Activated CD8-positive, alpha-beta memory T cell treated with anti-CD3 and anti-CD28 coated beads for 1 hour (primary cell): ENCODE measurements at places on chromosomes 2 and 18.

GRCh38 chr2:85744741-85745601 is 8.8 kb upstream of the ATOH8 start:
- no peak for DNase-seq

- no peak for DNase-seq
Observed at GRCh38 chr2:56565143-56565542, 381.4 kb downstream of the CCDC85A start.

GRCh38 chr2:127653421-127654083 is 7.6 kb downstream of the GPR17 start:
- DNase-seq, result no peak

GRCh38 chr18:70288851-70289328 is at the start of gene SOCS6:
SOCS6 (plus strand) TSS chr18:70289045; CDS start chr18:70324669, 35,624 bp downstream.
- no peak for DNase-seq

DNA sequence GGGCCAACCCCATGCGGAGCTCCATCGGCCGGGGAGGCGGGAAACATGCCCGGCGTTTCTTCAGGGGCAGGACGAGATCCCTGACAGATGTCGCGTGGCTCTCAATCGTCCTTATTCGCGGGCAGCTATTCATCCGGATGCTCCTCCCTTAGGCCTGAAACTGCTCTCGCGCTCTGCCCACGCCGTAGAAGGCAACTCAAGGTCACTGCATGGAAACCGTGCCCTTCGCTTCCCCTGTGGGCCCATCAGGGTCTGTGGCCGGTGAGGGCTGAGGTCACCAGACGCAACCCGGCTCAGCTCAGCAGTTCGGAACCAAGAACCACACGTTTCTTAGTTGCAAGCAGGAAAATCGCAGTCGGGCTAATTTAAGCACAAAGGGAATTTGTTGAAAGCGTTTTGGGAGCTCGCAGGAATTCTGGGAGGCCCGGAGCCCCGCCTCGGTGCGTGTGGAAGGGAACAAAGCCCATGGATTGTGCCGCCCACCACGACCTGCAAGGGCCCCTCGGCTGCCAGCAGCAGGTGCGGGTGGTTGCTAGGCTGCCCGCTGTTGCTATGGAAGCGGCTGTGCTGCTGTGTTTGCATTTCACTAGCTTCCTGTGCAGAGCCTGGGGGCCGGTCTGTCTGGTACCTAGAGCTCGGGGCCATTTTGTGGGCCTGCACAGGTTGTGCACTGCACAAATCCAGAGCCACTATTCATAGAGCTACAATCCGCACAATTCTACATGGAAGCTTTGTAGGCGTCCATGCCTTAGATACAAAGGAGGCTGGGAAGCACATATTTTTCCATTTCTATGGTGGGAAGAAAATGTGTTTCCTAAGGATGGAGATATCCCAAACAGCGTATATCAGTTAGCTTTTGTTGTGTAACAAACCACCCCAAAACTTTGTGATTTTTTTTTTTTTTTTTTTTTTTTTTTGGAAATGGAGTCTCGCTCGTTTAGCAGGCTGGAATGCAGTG is 6.0 kb upstream of the ALLC start:
- peak; percentile 25 for DNase-seq

DNA sequence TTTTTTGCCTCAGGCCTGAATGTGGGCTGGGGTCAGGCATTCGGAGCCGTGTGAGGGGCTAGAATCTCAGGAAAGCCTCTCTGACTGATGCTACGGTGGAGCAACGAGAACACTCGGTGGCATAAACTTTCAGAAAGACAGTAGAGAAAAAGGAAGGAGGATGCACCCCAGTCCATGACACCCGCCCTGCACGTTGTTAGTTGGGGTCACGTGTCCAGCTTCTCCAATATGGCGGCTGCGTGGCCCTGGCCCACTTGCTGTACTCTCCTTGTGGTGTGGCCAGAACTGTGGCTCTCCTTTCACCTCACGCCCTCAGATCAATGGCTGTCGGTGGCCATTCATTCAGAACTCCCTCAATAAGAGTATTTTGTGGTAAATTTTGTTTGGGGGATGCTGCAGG is 131.2 kb downstream of the KCTD1 start:
- no peak for DNase-seq

- no peak for DNase-seq
Observed at GRCh38 chr18:76445741-76446232, 49.3 kb downstream of the ZNF516 start.

GRCh38 chr2:45852450-45853150 is 201.1 kb downstream of the PRKCE start:
- no peak for DNase-seq

DNA sequence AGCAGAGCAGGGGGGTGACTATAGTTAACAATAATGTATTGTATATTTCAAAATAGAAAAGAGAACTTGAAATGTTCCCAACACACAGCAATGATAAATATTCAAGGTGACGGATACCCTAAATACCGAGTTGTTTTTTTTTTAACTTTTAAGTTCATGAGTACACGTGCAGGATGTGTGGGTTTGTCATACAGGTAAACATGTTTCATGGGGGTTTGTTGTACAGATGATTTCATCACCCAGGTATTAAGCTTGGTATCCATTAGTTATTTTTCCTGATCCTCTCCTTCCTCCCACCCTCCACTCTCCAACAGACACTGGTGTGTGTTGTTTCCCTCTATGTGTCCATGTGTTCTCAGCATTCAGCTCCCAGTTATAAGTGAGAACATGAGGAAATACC is 164.5 kb upstream of the DNMT3A start:
- no peak for DNase-seq

GRCh38 chr18:28153485-28154065 is 23.4 kb downstream of the CDH2 start:
- DNase-seq, result no peak

GRCh38 chr2:148866091-148866490 is 8.9 kb upstream of the KIF5C start:
- no peak for DNase-seq

- DNase-seq, result no peak
Observed at GRCh38 chr2:223041527-223042109, 10.4 kb upstream of the KCNE4 start.

GRCh38 chr2:158135096-158135495 is 33.4 kb downstream of the UPP2 start:
- no peak for DNase-seq

GRCh38 chr2:161238265-161238559 is 70.0 kb upstream of the PSMD14 start:
- no peak for DNase-seq

DNA sequence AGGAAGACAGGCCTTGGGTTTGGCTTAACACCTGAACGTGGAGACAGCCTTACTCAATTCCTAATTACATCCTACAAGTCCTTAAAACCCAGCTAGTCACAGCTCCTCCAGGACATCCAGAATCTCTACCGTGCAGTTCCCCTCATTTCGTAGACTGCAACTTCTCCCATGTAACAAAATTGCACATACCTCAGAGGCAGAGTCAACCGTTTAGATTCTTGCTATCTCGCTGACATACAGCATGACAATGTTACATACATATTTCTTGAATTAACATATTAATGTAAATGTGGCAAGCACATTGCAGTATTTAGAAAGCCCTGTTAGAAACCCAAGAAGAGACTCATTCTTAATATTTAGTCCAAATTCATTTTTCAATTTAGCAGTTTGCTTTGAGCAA is 358.7 kb downstream of the SETBP1 start:
- no peak for DNase-seq

DNA sequence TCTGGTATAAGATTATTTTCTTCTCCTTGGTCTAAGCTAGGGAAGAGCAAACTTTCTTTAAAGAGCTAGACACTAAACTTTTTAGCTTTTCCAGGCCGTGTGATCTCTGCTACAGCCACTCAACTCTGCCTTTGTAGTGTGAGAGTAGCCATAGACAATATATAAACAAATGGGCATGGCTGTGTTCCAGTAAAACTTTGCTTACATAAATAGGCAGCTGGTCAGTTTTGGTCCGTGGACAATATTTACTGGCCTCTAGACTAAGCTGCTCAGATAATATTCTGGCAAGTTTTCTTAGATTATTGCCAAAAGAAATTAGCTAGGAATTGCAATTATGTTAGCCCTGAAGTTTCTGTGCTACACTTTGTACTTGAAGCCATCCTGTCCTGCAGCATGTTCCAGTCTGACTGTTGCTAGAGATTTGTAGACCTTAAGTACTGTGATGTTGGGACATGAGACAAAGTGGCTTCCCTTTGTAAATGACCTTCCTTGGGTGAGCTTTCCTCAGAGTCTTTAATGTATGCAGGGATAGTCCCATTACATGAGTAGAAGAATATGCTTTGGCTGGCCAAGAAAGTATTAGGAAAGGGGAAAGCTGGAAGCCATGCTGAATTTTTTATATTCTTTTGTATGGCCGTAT is 126.9 kb downstream of the SOX11 start:
- DNase-seq, result no peak

GRCh38 chr2:112835061-112835501 is 1.5 kb downstream of the IL1B start:
- DNase-seq, result no peak

DNA sequence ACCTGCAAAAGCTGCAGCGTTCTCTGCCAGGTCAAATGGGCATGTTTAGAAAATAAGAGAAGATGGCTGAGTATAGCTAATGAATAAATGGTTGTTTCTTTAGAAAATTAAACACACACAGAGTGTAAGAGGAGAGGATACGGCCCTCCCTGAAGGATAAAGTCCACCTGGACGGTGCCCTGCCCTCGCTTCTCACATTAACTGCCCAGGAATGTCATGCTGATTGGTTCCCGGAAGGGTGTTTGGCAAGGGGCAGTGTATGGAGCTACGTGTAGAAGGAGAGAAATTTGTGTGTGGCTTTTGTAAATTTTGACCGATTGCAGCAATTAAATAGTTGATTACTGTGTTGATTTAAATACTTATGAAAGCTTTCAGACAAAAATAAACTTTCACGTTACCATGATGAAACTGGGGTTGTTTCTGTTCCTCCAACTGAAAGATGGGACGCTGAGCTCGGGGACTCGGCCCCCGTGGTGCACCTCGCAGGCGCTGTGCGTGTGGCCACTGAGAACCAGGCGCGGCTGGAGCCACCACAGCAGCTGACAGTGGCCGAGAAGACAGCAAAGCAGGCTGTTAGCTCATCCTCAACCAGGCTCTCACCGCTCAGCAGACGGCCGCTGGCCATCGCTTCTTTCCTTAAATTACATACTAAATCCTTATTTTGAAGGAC is 22.7 kb downstream of the MPPE1 start:
- no peak for DNase-seq

DNA sequence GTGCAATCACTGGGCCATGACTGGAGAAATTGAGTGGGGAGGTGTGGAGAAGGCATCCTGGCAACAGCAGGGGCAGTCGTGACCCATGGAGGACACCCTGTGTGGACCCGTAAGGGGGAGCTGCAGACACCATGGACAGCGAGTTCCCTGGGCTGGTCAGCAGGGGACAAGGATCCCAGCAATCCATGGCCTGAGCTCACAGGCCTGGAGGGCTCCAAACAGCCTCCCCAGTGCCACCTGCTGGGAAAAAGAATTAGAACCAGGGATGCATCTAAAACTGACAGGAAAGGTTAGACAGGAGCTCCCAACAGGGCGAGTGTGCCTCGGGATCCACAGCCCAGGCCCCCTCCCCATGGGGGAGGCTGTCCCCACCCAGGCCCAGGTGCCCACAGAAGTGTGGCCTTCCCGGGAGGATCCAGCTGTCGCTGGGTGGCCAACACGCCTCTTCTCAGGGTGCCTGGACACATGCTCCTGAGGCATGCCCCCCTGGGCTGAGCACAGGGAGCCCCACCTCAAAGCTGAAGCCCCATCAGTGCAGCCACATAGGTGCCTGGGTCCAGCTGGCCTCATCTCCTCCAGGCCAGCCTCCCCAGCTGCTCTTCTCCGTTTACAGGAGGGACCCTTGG is 20.5 kb upstream of the KIF1A start:
- no peak for DNase-seq

- DNase-seq, result no peak
Observed at GRCh38 chr2:26235089-26235488, 9.3 kb downstream of the HADHA start.

- DNase-seq, result no peak
Observed at GRCh38 chr18:79881695-79882094, 69.8 kb downstream of the SLC66A2 start.

DNA sequence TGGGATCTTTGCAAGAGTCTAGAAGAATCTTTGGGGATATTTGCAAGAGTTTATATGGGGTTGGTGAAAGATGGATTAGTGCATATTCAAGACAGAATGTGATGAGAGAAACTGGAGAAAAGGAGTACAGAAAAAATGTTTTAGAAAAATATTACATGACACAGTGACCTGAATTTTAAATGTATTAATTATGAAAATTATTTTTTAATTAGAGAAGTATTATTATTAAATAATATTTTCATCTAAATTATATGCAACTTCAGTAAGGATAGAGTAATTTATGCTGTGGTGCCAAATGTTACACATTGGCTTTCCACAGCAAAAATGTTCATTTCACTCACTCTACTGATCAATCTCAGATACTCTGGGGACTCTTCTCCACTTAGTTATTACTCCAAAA is 1442.8 kb upstream of the SLC39A10 start:
- no peak for DNase-seq

DNA sequence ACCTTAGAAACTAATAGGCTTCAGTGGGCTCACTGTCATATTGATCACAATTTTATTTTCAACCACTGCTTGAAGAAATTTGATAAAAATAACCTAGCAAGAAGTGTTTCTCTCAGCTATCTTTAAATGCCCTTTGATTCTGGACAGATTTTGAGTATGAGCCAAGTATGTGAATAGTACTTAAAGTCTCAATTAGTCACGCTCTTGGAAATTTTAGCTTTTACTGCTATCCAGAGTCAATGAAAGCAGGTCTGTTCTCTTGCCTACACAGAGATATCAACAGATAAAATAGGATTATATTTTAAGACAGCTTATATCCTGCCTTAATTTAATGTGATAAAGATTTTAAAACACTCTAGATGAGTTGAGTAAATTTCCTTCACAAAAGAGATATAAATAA is 337.3 kb downstream of the CBLN2 start:
- no peak for DNase-seq

GRCh38 chr2:195595825-195596224 is 61.2 kb upstream of the SLC39A10 start:
- no peak for DNase-seq

GRCh38 chr2:240502059-240502429 is 55.7 kb downstream of the ANKMY1 start:
- DNase-seq, result no peak

DNA sequence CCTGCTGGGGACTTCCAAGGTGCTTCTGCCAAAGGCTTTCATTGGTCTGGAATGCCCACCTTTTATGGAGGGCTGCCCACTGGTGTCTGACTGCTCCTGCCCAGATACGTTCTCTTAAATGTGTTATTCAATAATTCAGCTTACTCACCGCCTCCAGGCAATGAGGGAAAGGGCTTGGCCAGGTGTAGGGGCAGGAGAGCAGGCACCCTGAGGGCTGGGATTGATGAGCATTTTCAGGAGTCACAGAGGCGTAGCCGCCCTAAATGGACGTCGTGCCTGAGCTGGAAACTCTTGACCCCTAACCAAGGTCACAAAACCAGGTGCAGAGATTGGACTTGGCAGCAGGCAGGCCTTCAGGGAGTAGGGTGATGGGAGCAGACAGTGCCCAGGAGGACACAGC is 26.8 kb downstream of the MAL start:
- DNase-seq, result no peak

GRCh38 chr2:64186699-64187605 is 42.7 kb upstream of the PELI1 start:
- no peak for DNase-seq

- DNase-seq, result no peak
Observed at GRCh38 chr2:29628108-29628745, 293.2 kb downstream of the ALK start.

GRCh38 chr18:58091099-58091611 is 47.1 kb downstream of the NEDD4L start:
- DNase-seq, result no peak

GRCh38 chr2:39504790-39505335 is 67.8 kb upstream of the MAP4K3 start:
- DNase-seq, result no peak
